ENCODE measurements at places on chromosomes 6 and 20.

DNA sequence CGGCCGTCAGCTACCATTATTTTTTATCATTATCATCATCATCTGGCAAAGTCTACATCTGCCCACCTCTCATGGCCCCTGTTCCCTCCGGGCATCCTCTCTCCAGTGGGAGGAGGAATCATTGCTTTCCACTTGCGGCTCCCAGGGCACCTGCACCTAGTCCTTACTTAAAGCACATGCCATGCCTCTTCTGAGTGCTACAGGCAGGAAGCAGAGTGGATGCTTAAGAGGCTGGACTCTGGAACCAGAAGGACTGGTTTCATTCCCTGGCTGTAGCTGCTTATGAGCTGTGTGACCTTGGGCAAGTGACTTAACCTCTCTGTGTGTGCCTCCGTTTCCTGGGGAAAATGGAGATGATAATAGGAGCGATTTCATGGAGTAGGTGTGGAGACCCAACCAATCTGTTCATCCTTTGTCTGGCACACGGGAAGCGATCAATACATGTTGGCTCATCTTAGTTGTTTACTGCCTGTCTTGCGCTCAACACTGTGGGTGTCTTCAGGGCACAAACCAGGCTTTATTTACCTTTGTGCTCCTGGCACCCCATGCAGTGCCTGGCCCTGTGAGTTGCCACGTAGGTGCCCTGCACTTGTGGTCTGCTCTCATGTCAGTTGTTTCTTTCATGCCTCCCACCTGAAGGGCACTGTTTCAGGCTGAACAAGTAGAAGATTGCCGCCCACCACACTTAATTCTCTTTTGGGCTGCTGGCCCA is 317.0 kb upstream of the SULF2 start:
- DNase-seq, result no peak

GRCh38 chr20:39691151-39691862 is 729.2 kb downstream of the DHX35 start:
- DNase-seq, result no peak

DNA sequence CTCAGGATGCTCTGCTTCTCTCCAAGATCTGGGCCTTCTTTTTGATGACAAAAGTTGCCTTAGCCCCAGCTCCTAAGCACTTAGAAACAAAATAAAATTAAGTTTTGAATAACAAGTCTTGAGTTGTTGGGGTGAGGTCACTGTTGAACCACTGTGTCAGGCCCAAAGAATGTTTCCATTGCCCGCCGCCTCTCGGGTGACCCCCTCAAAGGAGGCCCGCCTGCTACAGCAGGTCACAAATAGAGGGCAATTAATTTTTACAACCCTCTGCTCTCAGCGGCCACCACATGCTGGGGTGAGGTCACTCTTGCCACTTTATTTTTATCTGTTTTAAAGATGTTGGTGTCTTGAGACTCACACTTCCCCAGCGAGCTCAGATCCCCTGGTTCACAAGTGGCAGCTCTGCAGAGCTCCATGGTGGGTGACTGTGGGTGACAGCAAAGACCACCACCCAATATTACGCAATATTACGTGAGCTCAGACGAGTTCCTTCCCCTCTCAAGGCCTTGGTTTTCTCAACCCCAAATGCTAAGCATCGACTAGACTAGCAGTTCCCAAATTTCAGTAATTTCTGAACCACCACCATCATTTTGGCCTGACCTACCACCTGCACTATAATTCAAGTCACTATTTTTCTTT is 247.7 kb upstream of the PMEPA1 start:
- DNase-seq, result no peak

GRCh38 chr6:29757282-29757681 is 34.0 kb downstream of the HLA-F start:
- DNase-seq, result no peak

GRCh38 chr6:126661646-126662045 is 321.7 kb downstream of the CENPW start:
- DNase-seq, result no peak

GRCh38 chr6:81331526-81331925 is 421.0 kb downstream of the TENT5A start:
- no peak for DNase-seq

GRCh38 chr6:129685662-129686031 is 24.3 kb downstream of the ARHGAP18 start:
- DNase-seq, result no peak

GRCh38 chr6:31689249-31690110 is 8.6 kb upstream of the LY6G5C start:
- DNase-seq, result no peak

DNA sequence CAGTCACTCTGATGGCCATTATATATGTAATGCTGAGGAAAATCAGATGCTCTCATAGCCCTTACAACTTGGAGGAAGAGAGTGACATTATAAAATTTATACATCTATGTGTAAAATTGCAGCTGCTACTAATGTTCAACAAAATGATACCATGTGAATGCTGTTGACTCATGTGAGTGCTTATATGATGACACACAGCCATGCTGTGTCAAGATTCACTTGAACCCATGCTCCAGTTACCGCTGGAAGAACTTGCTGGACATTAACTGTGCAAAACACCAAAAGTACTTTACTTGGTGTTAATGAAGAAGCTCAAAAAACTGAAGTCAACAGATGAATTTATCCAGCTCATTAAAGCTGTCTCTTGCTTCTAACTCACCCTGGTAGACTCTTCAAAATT is 318.9 kb upstream of the PLCB4 start:
- DNase-seq, result no peak

DNA sequence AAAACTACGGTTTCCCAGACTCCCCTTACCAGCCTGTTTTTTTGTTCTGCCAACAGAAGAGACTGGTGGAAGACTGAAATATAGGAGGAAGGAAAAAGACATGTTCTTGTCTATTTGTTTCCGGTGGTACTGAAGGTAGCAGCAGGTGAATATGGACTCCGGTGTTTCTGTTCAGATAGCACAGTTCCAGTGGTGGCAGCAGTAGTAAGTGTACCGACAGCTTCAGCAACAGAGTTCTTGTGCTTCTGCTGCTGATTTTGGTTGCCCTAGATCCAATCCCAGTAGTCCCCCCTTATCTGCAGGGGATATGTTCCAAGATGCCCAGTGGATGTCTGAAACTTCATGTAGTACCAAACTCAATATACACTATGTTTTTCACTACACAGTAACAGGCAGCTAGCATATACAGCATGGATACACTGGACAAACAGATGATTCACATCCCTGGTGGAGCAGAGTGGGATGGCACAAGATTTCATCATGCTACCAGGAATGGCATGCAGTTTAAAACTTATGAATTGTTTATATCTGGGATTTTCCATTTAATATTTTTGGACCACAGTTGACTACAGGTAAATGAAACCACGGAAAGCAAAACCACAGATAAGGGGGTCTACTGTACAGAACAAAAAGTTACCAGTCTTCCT is 301.8 kb downstream of the BTBD9 start:
- DNase-seq, result no peak

GRCh38 chr6:138393871-138394783 is 9.9 kb upstream of the HEBP2 start:
- DNase-seq, result no peak

GRCh38 chr6:162313922-162314660 is 413.5 kb downstream of the PRKN start:
- no peak for DNase-seq

DNA sequence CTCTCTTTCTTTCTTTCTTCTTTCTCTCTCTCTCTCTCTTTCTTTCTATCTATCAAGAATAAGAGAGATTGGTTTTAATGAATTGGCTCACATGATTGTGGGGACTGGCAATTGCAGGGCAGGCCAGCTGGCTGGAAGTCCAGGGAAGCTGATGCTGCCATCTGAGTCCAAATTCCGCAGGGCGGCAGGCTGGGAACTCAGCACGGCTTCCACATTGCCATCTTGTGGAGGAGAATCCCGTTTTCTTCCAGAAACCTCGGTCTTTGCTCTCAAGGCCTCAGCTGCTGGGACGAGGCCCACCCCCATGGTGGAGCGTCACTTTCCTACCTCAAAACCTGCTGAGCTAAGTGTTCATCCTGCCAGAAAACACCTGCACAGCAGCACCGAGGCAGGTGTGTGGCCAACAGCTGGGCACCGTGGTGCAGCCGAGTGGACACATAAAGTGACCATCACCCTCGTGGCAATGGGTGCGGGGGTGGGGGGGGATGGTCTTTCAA is 58.8 kb upstream of the SLCO4A1 start:
- DNase-seq, result no peak

- no peak for DNase-seq
Measured at GRCh38 chr20:38131588-38132121, 33.4 kb downstream of the TGM2 start.

DNA sequence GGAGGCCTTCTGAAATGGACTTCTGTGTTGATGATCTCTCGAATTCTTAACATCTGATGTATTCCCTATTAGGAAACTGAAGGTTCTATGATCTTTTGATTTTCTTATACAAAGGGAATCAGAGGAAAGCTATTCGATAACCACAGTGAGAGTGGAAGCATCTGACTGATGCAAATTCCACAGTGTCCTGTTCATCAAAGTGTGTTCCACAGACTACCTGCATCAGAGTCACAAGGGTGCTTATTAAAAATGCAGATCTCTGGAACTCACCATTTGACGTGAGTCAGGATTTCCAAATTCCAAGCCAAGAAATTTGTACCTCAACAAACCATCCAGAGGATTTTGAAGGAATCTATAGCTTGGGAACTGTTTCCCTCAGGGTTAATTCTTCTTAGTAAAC is 4.4 kb upstream of the MEP1A start:
- no peak for DNase-seq

DNA sequence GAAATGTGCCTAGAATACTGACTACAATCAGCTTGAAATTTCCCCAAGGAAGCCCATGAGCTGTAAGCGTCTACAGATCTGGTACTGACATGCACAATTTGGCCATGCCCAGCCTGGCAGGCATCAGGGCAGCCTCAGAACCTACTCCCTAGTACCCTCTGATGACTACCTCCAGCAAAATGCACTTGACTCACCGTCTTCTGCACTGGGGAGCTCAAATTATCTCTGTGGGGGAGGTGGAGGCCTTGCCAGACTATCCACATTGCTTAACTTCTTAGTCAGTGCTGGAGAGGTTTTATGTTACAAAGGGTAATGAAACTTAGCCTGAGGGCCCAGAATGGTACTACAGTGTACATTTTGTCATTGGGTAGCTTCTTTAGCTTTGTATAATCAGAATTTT is 126.0 kb upstream of the ADGRF1 start:
- no peak for DNase-seq

DNA sequence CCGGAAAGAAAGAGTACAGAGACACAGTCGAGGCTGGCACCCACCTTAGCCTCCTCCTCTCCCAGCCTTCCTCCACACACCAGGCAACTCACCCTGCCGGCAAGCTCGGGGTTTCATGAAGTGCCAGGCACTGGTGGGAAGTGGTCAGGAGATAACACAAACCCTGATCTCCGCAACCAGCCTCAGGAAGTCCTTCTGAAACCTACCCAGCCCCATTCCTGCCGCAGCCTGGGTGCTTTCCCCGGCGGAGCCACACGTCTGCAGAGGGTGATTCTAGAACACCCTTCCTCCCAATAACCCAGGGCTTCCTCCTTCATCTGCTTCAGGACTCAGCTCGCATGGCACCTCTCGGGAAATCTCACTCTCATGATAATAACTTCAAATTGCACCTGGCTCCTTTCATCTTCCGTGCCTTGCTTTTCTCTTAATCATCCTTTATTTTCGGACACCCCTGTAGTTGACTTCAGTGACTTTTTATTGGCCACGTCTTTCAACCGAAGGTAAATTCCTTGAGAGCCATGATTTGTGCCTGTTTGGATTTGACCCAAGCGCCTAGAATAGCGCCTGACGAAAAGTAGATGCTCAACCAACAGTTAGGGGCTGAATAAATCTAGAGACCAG is 8.7 kb upstream of the HLA-E start:
- DNase-seq, result no peak

- DNase-seq, result no peak
Measured at GRCh38 chr6:14430218-14430617, 312.6 kb downstream of the CD83 start.

GRCh38 chr6:101266063-101266462 is 127.4 kb upstream of the GRIK2 start:
- DNase-seq, result no peak

- no peak for DNase-seq
Measured at GRCh38 chr6:135440087-135440792, 57.3 kb downstream of the AHI1 start.

- DNase-seq, result no peak
Measured at GRCh38 chr20:48215536-48215935, 430.3 kb upstream of the SULF2 start.

DNA sequence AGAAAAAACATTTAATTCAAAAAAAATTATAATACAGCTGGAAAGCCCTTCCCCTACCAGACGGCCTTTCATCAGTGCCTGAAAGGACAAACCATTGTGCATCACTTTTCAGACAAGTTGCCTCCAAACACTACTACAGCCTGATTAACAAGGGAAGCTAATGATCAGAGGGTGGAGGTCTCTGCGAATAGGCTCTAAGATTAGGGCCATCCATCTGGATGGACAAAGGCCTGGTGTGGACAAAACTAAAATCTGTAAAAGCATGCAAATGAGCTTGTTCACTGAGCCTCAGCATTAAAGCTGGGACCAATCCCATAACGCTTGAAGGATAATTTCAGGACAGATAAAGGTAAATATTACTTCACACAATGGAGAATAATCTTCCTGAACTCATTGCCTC is 228.7 kb upstream of the PLN start:
- no peak for DNase-seq

DNA sequence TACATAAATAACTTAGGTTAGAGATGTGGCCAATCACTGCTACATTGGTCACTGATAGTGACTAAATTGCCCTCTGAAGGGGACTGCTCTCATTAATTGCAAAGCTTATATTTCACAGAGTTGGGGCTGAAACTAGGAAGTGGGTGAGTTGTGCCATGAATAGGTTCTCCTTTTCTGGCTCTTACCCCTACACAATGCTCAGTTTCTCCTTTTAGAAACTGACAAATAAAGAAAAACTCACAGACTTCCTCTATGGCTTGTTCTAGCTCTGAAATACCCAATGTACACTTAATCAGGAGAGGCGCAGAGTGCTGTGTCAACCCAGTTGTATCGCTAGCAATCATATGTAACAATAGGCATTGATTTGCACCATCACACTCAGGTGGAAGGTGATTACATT is 41.2 kb upstream of the PROKR2 start:
- no peak for DNase-seq

- DNase-seq, result no peak
Measured at GRCh38 chr6:96450082-96450769, 71.4 kb upstream of the UFL1 start.

- DNase-seq, result no peak
Measured at GRCh38 chr6:36793296-36793912, 45.8 kb downstream of the CPNE5 start.

DNA sequence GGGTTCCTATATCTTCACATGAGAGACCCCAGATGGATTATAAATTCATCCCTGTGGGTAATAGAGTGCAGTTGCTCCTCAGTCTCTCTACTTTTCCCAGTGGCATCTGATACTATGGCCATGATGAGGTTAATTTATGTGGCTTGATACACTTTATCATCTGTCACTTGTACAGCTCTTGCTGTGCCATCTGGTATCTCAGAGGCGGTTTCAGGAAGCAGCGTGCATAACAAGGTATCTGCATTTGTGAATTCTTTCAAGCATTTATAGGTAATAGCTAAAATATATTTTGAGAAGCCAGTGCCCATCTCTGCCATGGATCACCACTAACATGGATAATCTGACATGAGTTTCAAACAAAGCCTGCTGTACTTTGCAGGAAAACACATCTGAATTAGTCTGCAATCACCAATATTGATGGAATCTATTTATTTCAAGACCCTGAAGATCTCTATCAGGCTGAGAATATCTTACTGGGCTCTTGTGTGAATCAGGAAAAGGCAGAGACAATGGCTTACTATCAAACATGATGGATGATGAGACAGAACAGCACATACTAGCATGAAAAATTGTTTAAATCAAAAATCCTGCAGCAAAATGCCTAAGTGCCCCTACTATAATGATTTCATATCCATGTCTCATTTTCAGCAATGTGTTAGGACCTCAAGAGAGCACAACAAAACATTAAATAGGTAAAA is 548.7 kb upstream of the MAP3K7 start:
- DNase-seq, result no peak
